ENCODE measurements at places on chromosomes 12 and 14. TPM values are rescaled to one million over a fixed set of nuclear protein-coding genes. Genes with fewer than 3 reads are reported as not detected.

Gene CLEC1B
- not detected for total RNA-seq

Gene ANO4
- 1.3 TPM for total RNA-seq

Gene MGST1
- 123 TPM for total RNA-seq

Gene IL22
- not detected for total RNA-seq

Gene SRRM4
- under 0.01 TPM for total RNA-seq

Gene BCL7A
- total RNA-seq, result 5.3 TPM

Gene ERBB3
- total RNA-seq, result 0.33 TPM

Gene TMEM119
- total RNA-seq, result 611 TPM

Gene RASSF9
- total RNA-seq, result 0.87 TPM

Gene OSBPL8
- total RNA-seq, result 105 TPM

Gene MGP
- total RNA-seq, result 3.5 TPM

Gene NTF3
- 0.50 TPM for total RNA-seq
